ENCODE measurements at places on chromosomes 13 and 19.

DNA sequence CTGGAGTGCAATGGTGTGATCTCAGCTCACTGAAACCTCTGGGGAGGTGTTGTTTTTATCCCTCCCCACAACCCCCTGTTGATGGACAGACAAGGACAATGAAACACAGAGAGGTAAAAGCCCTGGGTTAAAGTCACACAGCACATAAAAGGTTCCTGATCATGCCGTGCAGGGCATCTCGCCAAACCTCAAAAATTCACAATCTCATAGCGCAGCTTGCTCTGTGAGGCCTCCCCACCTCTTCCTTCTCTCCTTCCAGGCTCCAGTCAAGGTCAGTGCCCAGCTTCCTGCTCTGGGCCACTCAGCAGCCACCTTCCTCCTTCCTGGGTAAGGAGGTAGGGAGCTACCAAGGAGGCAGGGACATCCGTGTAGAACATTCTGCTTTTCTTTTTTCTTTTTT is 2.3 kb downstream of the FUT2 start:
- no peak for DNase-seq

DNA sequence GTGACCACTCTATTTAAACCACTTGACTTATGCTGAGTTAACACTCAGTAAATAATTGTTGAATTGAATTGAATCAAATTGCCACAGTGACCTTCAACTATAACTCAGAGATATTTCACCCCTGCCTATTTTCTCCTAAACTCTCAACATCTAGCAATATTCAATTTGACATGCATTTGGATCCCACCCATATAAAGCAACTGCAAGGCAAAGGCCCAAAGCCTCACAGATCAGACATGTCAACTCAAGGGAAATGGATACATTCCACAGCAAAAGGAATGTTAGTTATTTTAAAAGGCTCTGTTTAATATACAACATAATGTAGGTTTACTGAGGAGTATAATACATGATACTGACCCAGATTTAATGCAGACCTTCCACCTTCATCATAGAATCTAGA is 107.4 kb downstream of the KCTD12 start:
- DNase-seq = no peak

- DNase-seq = no peak
Measured at GRCh38 chr13:38024431-38024830, 154.9 kb upstream of the TRPC4 start.

- DNase-seq = no peak
Measured at GRCh38 chr19:21900401-21900800, 64.4 kb upstream of the ZNF43 start.

DNA sequence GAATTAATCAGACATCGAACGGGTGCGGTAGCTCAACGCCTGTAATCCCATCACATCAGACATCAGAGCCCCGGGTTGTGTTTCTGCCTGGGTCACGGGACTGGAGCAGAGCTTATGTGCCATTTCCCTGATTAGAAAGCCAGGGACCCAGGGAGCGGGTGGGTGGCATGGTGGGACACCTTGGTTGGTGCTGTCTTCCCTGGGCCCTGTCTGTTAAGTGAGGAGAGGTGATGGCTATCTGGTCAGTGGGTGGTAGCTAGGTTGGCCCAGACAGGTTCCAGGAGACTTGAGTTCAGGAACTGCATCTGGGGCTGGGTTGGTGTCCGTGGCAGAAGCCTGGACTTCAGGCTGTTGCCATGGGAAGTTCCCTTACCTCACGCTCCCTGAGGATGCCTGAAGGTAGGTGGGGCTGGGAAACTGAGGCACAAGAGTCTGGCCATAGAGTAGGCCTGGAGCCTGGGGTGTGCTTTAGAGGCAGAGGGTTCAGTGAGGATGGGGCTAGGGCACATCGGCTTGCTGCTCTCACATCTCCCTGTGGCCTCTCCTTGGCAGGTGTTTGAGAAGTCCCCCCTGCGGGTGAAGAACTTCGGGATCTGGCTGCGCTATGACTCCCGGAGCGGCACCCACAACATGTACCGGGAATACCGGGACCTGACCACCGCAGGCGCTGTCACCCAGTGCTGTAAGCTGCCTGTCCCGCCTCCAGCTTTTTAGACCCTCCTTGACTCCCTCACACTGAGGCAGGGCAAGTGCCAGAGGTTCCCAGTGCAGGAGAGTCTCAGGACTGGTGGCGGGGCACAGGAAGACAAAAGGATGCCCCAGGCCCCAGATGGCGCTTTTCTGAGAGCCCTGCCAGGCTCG is 2.1 kb downstream of the RPL18A start:
- DNase-seq = no peak

- no peak for DNase-seq
Measured at GRCh38 chr13:81781471-81781870, 1440.5 kb upstream of the SPRY2 start.
